ENCODE measurements at places on chromosomes 7 and 10. TPM values are rescaled to one million over a fixed set of nuclear protein-coding genes. Genes with fewer than 3 reads are reported as not detected.

Gene SLC26A3
- not detected for total RNA-seq

Gene DRGX
- total RNA-seq: not detected

Gene AP1S1
- 54.9 TPM for total RNA-seq

Gene PNLIP
- not detected for total RNA-seq

Gene SPAG6
- total RNA-seq: not detected

Gene MBL2
- not detected for total RNA-seq

Gene KCNMA1
- total RNA-seq: 76.9 TPM

- no peak for DNase-seq
Measured at GRCh38 chr10:27801171-27801785, 55.7 kb upstream of the MKX start.

DNA sequence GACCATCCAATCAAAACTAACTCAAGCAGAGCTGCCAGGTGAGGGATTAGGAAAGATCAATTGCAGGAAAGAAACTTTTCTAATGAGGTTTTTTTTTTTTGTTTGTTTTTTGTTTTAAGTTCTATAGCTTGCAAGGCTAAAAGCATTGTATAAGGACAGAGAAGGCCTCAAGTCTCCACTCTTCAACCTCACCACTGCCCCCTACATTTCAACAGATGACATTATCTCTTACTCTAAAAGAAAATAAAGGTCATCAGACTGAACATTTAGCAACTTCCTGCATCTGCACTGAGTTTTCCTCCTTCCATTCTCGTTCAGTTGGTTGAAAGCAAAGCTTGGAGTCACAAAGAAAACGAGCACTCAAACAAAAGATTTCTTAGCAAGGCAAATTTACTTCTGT lies 45.2 kb upstream of the EXOC4 start:
- no peak for DNase-seq

- peak; percentile 18 for DNase-seq
Measured at GRCh38 chr7:13532028-13532753, 457.3 kb downstream of the ETV1 start.

GRCh38 chr7:102985176-102985783 lies 72.5 kb downstream of the LRRC17 start:
- no peak for DNase-seq

GRCh38 chr7:127256041-127256725 lies 3.4 kb upstream of the GRM8 start:
- DNase-seq: no peak

DNA sequence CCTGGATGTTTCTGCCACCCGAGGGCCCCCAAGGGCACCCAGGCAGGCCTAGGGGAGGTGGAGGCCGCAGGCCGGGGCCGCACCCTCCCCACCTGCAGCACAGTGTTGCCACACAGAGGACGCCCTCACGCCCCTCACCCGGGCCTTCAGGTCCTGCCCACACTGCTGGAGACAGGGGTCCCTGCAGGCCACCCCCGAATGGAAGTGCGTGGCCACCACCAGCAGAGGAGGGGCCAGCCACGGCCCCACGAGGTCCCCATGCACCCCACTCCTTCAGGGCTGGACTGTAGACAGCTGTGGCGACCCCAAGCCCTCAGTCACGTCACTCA lies 35.4 kb downstream of the ADAP1 start:
- DNase-seq: no peak

- peak; percentile 86 for DNase-seq
Measured at GRCh38 chr7:74479961-74480829, 26.5 kb downstream of the GTF2IRD1 start.

- no peak for DNase-seq
Measured at GRCh38 chr7:20317413-20317812, 13.3 kb upstream of the ITGB8 start.

DNA sequence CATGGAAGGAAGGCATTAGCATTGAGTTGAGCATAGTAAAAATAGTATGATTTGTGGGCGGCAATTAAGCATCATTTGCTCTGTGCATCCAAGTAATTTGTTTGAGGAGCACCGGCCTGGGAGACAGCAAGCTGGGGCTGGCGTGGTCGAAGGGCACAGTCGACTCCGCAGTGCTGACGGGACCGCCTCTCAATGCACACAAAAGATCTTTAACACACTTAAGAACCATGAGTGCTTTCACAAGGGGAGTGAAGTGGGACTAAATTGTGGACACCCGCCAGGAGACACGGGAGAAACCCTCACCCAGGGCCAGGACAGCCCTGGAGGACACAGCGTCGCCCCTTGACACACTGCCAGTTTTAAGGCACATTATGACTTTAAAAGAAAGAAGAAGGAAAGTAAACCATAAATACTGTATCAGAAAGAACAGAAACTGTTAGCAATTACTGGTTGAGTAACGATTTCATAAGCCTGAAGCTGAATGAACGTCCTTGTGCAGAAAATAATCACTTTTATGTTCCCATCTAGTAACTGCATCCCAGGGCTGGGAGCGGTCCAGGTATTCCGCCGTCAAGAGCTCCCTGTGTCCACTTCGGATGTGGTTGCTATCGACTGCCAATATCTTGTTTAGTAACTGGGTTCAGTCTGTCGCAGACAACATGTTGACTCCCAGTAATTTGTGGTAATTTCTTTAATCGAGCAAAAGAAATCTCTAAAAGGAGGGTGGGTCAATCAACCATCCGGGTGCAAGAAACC lies 102.1 kb downstream of the EBF3 start:
- no peak for DNase-seq

DNA sequence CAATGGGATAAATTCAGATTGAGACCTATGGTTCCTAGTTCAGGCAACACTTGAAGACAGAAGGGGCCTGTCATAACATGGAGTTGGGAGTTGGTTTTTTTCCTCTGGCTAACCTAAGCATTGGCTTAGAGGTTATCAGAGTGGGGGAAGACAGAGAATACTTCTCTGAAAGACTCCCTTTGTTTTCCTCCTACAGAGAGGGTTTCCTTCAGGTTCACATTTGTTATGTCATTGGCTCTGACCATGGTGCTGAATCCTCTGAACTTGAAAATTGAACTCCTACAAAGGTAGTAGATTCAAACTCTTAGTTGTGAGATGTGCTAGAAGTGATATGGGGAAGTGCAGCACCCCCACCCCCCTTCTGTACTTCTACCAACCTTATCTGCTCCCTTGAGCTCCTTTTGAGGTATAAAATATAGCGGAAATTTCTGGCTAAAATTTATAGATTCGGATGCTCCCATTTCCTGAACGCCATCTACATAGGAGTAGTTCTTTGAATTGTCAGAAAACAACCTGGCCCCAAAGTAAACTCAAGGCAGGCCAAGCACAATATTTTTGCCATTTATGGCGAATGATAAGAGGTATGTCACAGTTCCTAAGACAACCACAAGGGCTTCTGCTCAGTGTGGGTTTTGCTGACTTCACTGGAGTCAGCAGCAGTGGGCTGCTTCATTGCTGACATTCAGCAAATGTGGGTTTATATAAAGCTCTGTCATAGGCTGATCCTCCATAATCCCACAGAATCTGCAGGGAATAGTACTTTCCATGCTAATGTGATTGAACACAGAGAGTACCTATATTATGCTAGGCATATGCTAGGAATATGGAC lies 131.6 kb upstream of the KLF14 start:
- DNase-seq: no peak

DNA sequence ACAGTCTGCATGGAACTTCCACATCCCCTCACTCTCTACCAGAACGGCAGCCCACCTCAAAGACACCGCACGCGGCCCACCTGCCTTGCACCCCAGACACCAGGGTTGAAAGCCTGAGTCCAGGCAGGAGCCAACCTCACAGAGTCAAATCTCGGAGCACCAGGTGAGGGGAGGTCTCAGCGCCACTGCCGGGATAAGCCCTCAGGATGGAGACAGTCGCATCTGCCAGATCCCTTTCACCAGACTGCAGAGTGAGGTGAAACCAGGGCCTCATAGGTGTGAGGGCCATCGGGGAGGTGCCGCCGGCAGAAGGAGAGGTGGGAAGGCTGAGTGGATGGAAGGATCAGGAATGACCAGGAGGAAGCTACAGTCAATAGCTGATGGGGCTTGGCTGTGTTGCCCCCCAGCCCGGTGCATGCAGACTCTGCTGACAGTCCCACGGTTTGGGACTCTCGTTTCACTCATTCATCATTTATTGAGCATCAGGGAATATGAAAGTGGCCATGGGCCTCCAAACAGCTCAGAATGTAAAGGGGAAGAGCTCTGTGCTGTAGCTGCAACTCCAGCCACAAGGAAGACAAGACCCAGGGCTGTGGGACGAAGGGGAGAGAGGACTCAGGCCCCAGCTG lies 315.0 kb downstream of the PTPRN2 start:
- no peak for DNase-seq

GRCh38 chr10:75407713-75408508 lies 6.3 kb upstream of the ZNF503 start:
- peak; percentile 55 for DNase-seq

- DNase-seq: peak; percentile 90
Measured at GRCh38 chr10:110395350-110396283, 90.9 kb upstream of the SMNDC1 start.

GRCh38 chr7:1288390-1288995 lies 55.8 kb downstream of the UNCX start:
- DNase-seq: no peak

DNA sequence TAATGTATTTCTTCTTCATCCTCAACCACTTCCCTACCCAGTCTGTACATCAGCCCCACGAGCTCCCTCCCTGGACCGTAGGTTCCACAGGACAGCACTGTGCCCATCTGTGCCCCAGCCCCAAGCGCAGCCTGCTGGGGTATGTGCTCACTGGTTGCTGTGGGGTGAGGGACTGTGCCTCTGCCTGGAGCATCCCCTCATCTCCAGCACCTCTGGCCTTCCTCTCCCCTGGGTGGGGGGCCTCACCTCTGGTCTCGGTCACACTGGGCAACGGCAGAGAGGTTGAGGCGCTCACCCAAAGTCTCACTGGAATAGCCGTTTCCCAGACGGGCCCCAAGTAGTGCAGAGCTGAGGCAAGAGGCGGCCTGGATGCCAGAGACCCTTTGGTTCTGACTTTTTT lies 1.5 kb upstream of the PRKAR1B start:
- DNase-seq: no peak

GRCh38 chr7:149559711-149560110 lies 62.1 kb upstream of the ZNF746 start:
- no peak for DNase-seq

GRCh38 chr7:4631380-4632179 lies 50.5 kb upstream of the FOXK1 start:
- DNase-seq: peak; percentile 73

DNA sequence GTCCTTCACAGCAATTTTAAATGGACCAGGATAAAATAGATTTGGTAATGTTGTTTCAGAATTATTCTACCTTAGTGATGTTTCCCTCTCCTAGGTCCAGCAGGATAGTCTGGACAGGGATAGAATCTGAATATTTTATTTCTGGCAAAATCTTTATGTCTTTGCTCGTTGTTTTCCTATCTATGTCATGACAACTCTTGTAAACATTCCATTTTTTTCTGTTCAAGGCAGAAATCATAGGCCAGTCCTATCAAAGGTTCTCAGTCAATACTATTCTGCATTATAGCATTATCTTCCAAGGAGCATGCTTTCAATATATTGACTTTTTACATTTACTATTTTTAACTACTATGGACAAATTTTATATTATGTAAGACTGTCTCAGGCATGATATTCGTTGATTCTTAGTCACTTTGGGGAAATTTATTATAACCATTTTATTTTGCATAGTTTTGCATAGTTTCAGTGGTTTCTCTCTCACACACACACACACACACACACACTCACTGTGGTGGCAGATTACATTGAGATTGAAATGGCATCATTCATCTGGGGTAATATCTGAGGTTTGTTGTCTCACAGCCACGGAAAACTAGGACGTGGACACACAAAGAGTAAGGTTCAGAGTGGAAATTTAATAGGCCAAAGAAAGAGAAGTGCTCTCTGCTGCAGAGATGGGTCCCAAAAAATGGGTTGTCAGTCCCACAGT lies 17.2 kb downstream of the TAS2R60 start:
- DNase-seq: no peak

DNA sequence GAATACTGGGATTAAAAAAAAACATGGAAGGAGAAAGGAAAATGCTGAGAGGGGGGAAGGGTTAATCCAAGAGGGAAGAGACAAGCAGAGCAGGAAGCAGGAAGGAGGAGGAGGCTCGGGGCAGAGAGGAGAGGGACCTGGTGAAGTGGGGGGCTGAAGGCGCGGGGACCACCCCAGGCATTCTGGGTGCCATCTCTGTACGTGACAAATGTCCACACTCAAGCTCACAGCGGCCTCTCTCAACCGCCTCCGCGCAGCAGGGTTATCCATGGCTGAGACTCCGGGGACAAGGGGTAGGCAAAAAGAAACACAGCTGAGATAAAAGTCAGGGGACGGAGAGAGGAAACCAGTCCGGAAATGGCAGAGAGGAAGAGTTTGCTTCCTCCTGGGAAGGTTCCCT lies 33.9 kb downstream of the EN2 start:
- DNase-seq: no peak

DNA sequence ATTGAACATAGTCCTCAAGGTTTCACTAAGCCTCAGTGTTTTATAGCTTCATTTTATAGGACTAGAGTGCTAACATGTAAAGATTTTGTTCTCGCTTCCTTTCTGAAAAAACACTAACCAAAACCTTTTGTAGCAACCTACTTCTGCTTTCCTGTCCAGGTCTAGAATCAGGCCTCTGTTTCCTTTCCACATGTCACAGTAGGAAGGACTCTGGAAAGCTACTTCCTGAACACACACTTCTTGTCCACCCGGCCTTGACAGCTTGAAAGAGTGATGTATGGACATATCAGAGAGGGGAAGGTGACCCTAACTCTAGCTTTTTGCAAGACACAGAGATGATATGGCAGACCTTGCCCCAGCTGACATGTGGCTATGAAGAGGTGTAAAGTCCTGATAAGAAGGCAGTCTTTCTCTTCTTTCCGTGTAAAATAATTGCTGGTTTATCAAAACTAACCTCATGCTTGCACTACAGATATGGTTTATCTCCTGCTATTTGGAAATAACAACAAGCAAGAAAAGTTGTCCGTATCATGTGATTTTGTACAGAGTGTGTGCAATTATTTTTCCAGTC lies 175.4 kb downstream of the SKAP2 start:
- DNase-seq: no peak

DNA sequence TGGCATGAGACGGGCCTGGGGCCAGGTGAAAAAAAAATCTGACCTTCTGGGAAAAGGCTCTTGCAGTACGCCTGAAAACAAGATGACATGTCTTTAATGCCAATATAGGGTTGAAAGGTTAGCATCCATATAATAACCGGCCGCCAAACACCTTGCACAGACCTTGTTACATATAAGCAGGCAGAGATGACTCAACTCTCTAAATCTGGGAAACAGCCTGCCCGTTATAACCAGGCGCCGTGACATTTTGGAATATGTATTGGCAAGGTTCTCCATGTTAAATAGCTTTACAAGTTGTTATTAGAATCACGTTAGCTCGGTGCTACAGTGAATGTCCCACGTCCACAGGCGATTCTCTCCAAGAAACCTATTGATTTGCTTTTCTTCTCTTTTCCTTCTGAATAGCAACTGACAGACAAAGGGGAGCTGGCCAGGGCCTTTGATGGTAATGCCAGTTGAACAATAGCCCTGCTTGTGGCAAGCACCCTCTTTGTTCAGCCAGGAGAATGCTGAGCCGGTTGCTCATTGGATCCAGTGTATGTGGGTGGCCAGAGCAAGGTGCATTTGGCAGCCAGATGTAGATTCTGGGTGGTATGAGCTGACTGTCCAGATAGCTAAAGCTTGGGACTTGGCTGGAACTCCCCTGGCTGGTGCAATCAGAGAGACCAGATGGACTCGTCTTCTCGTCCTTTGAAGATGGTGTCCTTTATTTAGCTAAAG lies 80.1 kb upstream of the AUTS2 start:
- no peak for DNase-seq
